Right lobe of liver (tissue), 6 donors: ENCODE measurements at places on chromosomes 13 and 19.

- peak; percentile 84 for DNase-seq
Measured at GRCh38 chr19:12676384-12676792, 5.3 kb downstream of the DHPS start.

GRCh38 chr19:30898353-30899103, 450.7 kb downstream of the TSHZ3 start:
- DNase-seq = no peak

GRCh38 chr13:44449999-44450821, 76.6 kb downstream of the SERP2 start:
- no peak for DNase-seq

- DNase-seq = no peak
Measured at GRCh38 chr13:72886272-72887067, 104.5 kb downstream of the PIBF1 start.

GRCh38 chr13:28967029-28967915, 147.1 kb downstream of the MTUS2 start:
- DNase-seq = no peak

DNA sequence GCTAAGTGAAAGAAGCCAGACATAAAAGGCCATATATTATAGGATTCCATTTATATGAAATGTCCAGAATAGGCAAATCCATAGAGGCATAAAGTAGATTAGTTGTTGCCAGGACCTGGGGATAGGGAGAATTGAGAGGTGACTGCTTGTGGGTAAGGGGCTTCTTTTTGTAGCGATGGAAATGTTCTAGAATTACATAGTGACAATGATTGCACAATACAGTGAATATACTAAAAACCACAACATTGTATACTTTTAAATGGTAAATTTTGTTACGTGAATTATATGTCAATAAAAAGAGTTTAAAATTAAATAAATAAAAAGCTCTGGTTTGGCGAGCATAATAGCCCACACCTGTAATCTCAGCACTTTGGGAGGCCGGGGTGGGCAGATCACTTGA, 486.8 kb downstream of the KLF12 start:
- DNase-seq = no peak

- DNase-seq = no peak
Measured at GRCh38 chr19:38224014-38224862, at the start of gene DPF1. DPF1 (minus strand) TSS chr19:38224222; CDS start chr19:38224142, 80 bp downstream.

GRCh38 chr19:9061879-9062278, 25.0 kb upstream of the OR1M1 start:
- DNase-seq = no peak

- no peak for DNase-seq
Measured at GRCh38 chr19:2592824-2593223, 109.7 kb downstream of the GNG7 start.

- DNase-seq = no peak
Measured at GRCh38 chr13:103272770-103273169, 206.6 kb upstream of the SLC10A2 start.

- no peak for DNase-seq
Measured at GRCh38 chr19:35843676-35844481, 8.4 kb downstream of the NPHS1 start.

DNA sequence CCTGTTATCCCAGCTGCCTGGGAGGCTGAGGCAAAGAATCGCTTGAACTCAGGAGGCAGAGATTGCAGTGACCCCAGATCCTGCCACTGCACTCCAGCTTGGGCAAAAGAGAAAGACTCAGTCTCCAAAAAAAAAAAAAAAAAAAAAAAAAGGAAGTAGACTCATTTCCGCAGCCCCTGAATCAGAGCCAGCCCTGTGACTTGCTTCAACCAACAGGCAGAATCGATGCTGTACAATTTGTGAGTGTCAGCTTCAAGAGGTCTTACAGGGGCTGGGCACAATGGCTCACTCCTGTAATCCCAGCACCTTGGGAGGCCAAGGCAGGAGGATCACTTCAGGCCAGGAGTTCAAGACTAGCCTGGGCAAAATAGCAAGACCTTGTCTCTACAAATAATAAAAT, 12.8 kb downstream of the ANKRD27 start:
- DNase-seq = no peak

GRCh38 chr19:47257411-47258169, 1.3 kb downstream of the CCDC9 start:
- DNase-seq = no peak

- no peak for DNase-seq
Measured at GRCh38 chr13:79190932-79191331, 215.1 kb downstream of the RBM26 start.

- no peak for DNase-seq
Measured at GRCh38 chr19:35645680-35646511, 2.2 kb upstream of the COX6B1 start.

DNA sequence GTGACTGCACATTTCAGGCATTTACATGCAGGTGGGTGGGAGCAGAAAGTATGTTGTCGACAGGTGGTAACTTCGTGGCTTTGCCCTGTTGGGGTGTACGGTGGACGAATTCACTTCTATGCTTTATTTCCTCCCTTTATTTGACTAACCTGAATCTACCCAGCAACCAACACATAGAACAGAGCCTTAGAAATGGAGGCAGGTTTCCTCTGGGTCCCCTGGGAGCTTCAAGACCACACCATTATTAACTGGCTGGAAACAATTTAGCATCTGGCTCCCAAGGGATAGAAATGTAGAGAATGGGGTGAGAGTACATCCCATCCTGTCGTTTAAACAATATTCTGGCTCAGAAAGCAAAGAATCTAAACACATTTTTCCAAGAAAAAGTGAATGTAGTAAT, 244.4 kb downstream of the DLEU7 start:
- DNase-seq = no peak

DNA sequence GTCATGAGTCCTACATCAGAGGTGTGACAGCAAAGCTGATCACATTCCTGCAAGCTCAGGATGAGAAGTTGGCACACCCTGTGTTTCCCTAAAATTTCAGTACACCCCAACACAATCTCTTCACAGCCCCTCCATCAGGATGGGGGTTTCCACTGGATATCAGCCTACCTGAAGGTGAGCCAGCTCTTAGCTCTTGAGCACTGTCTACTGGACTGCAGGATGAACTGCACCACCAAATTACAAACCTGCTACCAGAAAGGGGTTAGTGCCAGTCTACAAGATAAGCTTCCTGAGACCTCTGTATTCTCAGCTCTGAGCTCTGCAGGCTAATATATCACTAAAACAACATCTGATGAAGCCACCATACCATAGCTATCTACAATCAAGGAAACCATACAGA, 1616.2 kb upstream of the SPRY2 start:
- DNase-seq = no peak

GRCh38 chr19:49872245-49873128, 4.7 kb downstream of the AKT1S1 start:
- no peak for DNase-seq

DNA sequence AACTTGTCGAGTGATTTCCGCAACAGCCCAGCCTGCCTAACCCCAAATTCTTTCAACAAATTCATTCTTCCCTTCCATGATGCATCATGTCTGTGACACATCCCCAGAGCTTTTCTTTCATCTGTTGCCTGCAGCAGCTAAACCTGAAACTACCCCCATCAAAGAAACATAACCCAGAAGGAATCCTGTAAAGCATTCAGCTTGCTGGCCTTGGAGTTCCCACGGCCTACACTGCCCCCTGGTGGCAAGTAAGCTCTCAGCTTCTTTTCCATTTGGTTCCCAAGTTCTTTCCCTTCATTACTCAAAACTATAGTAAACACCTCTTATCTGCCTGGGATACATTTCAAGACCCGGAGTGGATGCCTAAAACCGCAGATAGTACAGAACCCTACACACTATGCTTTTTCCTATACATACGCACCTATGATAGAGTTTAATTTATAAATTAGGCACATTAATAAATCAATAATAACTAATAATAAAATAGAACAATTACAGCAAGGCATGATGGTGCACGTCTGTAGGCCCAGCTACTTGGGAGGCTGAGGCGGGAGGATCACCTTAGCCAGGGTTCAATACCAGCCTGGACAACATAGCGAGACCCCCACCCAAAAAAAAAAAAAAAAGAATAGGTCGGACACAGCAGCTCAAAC, 7.4 kb downstream of the ETHE1 start:
- peak; percentile 74 for DNase-seq

- DNase-seq = no peak
Measured at GRCh38 chr13:94454906-94455305, 24.6 kb downstream of the DCT start.

GRCh38 chr13:98060282-98060681, 82.6 kb upstream of the FARP1 start:
- DNase-seq = no peak

- no peak for DNase-seq
Measured at GRCh38 chr19:34468409-34468808, 13.1 kb upstream of the WTIP start.

GRCh38 chr19:37899966-37900365, 6.4 kb downstream of the WDR87 start:
- no peak for DNase-seq

DNA sequence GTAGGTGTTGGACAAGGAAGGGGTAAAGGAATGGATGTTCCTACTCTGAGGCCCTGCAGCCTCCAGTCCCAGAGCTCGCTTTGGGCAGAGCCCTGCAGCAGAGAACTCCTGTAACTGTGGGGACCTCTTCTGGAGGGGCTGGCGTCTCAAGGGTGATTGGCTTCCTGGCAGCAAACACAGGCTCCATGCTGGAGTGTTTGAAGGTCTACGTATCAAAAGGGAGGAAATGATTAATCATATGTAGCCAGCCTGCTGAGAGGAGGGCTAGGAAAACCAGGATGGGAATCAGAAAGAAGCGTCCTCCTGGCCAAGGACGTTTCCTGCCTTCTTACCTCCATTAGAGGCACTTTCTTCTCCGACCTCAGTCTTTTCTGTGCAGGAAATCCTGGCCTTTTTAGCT, 208.5 kb downstream of the TSHZ3 start:
- no peak for DNase-seq

- peak; percentile 73 for DNase-seq
Measured at GRCh38 chr13:103663996-103664395, 597.8 kb upstream of the SLC10A2 start.

DNA sequence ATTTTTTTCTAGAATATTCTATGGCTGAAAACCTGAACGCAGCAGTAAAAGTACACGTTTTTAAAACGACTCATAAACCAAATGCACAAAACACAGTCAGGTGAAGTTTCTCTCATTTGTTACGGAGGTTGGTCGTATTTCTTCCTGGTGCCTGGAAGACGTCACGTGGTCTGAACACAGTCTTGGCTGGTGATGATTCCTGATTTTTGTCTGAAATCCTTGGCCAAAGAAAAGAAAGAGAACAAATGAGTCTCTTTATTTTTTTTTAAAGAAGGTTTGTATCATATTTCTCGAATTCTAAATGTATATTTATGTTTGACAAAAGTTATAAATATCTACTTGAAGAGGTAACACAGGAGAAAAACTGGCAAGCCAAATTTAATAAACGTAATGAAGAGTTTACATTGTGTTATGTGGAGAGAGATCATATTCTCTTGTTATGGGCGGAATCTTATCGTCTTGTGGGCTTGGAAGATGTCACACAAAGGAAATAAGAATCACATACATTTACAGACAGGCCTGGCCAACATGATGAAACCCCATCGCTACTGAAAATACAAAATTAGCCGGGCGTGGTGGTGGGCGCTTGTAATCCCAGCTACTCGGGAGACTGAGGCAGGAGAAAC, 10.0 kb upstream of the PNMA8A start:
- DNase-seq = no peak

- no peak for DNase-seq
Measured at GRCh38 chr13:109204252-109204651, 574.8 kb downstream of the MYO16 start.

DNA sequence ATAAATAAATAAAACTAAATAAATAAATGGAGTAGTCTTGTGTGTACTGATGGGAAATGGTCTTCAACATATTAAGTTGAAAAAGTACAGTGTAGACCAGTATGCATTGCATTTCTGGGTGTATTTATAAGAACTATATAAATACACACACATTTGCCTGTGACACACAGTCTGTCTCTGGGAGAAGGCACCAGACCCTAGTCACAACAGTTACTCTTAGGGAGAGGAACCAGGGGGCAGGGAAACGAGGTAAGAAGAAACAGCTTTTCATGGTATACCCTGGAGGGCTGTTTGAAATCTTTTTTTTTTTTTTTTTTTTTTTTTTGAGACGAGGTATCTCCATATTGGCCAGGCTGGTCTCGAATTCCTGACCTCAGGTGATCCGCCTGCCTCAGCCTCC, 2.8 kb upstream of the S1PR2 start:
- no peak for DNase-seq

- DNase-seq = no peak
Measured at GRCh38 chr13:72686766-72687165, 40.7 kb downstream of the MZT1 start.

GRCh38 chr13:94588541-94588940, 7.4 kb downstream of the TGDS start:
- no peak for DNase-seq

DNA sequence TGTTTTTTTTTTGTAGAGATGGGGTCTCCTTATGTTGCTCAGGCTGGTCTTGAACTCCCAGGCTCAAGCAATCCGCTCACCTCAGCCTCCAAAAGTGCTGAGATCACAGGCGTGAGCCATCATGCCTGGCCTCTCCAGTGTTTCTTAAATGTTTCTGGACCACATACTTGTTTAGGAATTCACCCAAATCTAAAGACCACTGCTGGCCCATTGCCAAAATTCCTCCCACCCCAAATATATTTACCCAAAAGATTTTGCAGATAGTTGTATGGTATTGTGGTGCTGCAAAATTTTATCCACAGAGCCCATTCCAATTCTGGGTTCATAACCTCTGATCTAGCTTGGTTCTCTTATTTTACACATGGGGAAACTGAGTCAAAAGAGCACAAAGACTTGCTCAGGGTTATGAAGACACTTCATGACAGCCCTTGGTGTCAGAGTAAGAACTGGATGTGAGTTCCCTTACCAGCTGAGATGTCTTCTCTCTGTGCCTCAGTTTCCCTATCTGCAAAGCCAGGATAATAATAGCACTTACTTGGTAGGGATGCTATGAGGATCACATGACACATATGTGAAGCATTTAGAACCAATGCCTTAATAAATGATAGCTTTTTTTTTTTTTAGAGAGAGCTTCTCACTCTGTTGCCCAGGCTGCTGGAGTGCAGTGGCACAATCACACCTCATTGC, 10.9 kb downstream of the NFILZ start:
- no peak for DNase-seq
